Jurkat, Clone E6-1 (cell line): ENCODE measurements at places on chromosomes 4 and X.

DNA sequence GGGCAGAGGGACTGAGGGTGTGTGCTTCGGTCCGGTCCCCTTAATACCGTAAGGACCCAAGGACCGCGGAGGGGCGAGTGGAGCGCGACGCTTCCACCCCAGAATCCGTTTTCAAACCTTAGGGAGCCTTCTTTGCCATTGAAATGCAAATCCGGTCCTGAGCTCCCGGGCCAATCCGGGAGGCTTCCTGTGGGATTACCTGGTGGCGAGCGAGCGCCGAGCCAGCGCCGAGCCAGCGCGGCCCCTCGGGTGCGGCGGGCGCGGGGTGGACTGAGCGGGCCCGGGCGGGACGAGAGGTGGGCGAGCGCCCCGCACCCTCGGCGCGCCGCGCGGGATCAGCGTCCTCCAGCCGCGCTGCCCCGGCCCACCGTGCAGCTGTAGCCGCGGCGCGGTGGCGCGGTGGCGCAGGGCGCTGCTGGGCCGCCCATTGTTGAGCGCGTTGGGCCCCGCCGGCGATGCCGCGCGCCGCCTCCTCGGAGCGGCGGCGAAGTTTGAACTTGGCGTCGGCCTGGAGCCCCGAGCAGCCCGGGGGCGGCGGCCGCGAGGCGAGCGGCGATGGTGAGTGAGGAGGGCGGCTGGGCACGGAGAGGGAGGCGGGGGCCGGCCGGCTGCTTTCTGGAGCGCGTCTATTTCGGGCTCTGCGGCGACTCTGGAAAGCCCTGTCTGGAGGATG lies 208.7 kb downstream of the SOWAHB start:
- DNase-seq = no peak

GRCh38 chrX:134626434-134626833 lies 31.8 kb downstream of the PLAC1 start:
- no peak for DNase-seq

GRCh38 chr4:57098941-57099340 lies 11.2 kb downstream of the IGFBP7 start:
- peak; percentile 62 for DNase-seq

- no peak for DNase-seq
Observed at GRCh38 chrX:41275661-41276609, 58.0 kb upstream of the DDX3X start.

GRCh38 chrX:7169627-7170026 lies 21.7 kb upstream of the PUDP start:
- DNase-seq = no peak

- DNase-seq = no peak
Observed at GRCh38 chr4:168832763-168833575, 177.1 kb downstream of the CBR4 start.

DNA sequence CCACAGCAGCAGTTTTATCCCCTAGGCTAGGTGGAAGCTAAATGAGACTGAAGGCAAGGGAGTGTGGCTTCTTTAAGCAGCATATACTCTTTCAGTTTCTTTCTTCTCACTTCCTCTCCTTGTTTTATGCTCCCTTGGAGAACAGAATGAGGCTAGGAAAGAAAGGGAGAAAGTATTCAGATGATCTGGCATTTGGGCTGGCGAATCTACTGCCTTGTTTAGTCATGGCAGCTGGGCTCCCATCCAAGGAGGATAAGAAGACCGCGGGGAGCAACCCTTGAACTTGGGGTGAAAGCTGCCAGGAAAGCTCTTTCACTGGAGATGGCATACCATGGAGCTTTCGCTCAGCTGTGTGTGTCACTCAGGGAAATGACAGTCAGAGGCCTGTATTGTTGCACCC lies 72.1 kb downstream of the ARHGEF38 start:
- no peak for DNase-seq

- DNase-seq = no peak
Observed at GRCh38 chr4:34157547-34157946, 2086.8 kb downstream of the ARAP2 start.

- DNase-seq = no peak
Observed at GRCh38 chrX:1686642-1687041, 71.8 kb downstream of the ASMT start.

DNA sequence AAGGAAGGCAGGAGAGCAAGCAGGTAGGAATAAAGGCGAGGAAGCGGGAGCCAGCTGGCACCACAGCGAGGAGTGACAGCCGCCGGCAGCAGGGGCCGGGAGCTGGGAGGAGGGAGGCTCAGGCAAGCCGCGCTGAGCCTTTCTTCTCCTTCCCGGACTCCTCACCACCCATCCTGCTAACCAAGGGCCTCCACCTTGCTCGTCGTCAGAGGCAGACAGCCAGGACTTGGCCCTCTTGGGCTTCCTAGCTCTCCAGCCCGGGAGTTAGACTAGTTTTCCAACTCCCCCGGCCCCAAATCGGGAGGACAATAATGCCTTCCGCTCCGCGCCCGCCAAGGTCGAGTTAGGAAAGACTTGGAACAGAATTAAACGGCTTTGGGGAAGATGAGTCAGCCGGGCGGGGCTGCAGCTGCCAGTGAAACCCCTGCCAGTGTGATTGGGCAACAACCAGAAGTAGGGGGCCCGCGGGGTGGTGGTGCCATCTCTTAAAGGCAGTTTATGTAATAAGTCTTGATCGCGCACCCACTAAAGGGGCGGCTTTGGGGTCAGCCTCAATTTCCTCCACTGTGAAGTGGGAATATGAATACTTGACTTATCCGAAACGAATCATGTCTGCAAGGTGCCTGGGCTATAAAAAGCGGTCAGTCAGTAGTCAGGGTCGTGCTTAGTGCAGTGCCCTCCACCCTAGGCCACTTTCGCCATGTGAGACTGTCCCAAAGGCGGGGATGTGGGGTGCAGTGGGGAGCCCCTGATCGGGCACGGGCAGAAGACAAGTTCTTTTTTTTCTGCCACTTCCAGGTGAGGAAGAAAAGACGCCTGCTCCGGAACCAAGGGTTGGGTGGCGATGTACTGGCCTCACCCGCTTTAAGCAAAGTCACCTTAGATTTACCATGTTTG lies 6.7 kb upstream of the HSD17B10 start:
- no peak for DNase-seq

- DNase-seq = no peak
Observed at GRCh38 chrX:150012647-150013381, 74.5 kb upstream of the EOLA2 start.

GRCh38 chr4:164023214-164023613 lies 528.7 kb downstream of the TMA16 start:
- peak; percentile 19 for DNase-seq

- peak; percentile 64 for DNase-seq
Observed at GRCh38 chr4:166165829-166166420, 292.9 kb downstream of the TLL1 start.

- DNase-seq = no peak
Observed at GRCh38 chr4:150988238-150988637, 26.8 kb downstream of the LRBA start.

DNA sequence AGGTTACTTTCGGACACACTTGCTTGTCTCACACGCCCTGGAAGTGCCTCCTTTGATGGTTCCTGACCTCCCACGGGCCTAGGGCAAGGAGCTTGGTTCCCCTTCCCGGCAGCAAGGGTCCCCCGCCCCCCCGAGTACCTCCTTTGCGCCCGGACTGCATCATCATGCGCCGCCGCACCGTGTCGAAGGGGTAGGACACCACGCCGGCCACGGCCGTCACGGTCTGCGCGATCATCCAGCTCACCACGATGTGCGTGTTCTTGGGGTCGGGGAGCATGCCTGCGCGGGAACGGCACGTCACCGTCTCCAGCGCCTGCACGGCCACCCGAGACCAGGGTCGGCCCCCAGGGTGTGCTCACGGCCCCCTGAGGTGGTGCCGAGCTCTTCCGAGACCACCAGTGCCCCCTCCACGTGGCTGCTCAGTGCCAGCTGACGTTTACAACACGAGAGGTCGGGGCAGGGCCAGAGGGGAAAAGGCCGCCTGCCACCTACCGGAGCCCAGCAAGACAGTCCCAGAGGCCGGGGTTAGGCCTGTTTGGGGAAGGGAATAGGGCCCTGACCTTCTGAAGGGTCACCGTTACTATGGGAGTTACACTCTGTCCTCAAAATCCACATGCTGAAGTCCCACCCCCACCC lies 4.7 kb downstream of the SLC25A6 start:
- DNase-seq = no peak

- DNase-seq = no peak
Observed at GRCh38 chr4:175087145-175087544, 169.0 kb downstream of the ADAM29 start.

DNA sequence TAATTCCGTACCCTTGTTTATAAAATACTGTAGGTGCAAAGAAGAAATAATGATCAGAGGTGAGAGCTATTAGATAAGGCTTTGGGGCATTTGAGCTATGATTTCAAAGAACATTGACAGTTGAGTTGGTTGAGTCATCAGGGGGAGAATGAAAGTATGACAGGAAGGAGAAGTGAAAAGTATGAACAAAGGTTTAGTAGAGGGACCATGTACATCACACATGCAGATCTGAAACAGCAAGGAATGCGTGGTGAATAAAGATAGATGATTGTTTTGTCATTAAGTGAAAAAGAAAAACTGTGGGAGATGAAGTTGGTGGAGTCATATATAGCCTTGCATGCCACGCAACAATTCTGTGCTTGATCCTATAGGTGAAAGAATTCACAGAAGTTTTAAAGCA lies 163.1 kb downstream of the ARAP2 start:
- peak; percentile 4 for DNase-seq

GRCh38 chrX:40964633-40965586 lies 120.3 kb upstream of the USP9X start:
- DNase-seq = no peak

DNA sequence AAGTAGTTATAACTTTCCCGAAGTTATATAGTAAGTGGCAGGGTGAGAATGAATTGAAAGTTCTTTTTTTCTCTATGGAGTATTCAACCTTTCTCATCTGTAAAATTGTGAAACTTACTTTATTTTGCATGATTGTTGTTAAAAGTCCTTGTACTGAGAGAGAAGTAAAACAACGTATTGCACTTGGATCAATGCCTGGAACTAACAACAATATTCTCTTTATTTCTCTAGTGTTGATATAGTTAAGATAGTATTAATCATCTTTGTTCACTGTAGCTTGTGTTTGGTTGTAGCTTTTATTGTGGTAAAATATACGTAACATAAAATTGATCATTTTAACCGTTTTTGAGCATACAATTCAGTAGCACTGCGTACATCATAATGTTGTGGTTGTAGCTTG lies 48.7 kb downstream of the STIM2 start:
- no peak for DNase-seq

DNA sequence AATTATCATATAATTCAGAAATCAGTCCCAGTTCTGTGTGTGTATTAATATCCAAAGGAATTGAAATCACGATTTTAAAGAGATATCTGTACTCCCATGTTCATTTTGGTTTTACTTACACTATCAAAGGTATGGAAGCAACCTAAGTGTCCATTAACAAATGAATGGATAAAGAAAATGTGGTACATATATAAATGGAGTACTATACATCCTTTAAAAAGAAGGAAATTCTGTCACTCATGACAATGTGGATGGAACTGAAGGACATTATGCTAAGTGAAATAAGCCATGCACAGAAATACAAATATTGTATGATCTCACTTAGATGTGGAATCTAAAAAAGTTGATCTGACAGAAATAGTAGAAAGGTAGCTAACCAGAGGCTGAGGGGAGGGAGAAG lies 63.8 kb downstream of the CD99L2 start:
- no peak for DNase-seq

GRCh38 chr4:99950913-99951254 lies 809 bp upstream of the H2AZ1 start:
- DNase-seq = no peak

GRCh38 chrX:38375891-38376290 lies 23.5 kb downstream of the OTC start:
- DNase-seq = peak; percentile 28

GRCh38 chr4:88101165-88101564 lies 57.3 kb downstream of the ABCG2 start:
- no peak for DNase-seq

DNA sequence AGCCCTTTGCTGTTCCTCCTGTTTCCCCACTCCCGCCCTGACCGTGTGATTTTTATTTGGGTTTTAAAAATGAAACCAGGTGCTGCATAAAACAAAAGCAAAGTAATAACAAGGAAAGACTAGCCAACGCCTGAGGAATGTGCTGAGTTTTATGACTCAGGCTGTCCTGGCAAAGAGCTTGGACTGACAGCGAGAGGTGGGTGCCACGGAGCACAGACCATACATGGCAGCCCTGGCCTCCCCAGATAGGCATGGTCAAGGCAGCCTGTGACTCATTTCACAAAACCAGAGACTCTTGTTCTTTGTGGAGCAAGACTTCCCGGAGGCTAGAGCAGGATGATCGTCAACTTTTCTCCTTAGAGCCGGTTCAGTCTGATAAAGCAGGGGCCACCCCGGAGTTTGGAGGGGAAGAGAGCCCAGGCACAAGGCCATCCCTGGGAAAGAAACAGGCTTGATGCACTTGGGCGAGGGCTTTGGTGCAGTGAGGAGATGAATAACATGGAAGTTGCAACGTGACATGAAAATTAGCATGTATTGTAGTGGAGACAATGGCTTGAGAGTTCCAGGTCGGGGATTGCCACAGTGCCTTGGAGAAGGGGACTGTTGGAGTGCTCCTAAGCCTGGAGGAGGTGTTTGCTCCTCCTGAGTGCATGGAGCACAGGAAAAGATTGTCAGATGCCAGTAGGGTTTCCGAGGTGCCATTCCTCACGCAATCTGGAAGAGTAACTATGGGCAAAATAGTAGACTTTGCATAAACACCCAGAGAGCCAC lies 54.8 kb downstream of the C4orf51 start:
- DNase-seq = no peak

GRCh38 chrX:18425199-18426003 lies at the start of gene CDKL5:
CDKL5 (plus strand) TSS chrX:18425608; CDS start chrX:18507097, 81,489 bp downstream.
- peak; percentile 94 for DNase-seq

GRCh38 chr4:188960411-188961093 lies 821.3 kb downstream of the TRIML1 start:
- no peak for DNase-seq

DNA sequence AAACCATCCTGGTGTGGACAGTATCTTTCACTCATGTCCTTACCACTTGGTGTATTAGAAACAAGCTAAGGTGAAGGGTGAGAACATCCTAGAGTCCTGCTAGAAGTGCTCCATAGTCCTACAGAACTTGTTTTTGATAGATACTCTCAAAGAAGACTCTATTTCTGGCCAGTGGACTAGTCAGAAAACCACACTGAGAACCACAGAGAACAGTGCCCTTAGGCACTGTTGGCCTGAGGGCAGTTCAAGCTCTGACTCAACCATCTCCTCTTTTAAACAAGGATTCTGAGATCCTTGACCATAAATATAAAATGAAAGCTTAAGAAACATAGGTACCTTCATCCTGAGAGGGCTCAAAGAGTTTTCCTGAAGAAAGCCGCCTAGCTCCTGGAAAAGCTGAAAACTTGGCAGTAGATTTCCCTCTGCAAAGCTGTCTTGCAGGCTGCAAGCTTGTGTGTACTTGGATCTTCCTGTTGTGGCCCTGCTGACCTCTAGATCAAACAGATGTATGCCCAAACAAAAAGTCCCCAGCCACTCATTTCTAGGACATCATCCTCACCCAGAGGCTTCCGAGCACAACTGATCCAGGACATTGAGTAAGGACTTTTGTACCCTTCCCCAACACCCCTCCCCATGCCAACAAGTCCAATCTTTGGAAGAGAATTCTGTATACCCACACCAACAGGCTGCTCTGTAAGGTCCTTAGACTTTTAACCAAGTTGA lies 111.6 kb upstream of the CXCL13 start:
- no peak for DNase-seq
